Esophagus mucosa (tissue), 1 donor: ENCODE measurements at places on chromosomes 5 and 9. TPM values are rescaled to one million over a fixed set of nuclear protein-coding genes. Genes with fewer than 3 reads are reported as not detected.
A peak's percentile ranks its signal among the peaks of the same experiment; 100 is the strongest.

GRCh38 chr5:147092044-147092443 is 142.8 kb upstream of the STK32A start:
- no peak for ATAC-seq

DNA sequence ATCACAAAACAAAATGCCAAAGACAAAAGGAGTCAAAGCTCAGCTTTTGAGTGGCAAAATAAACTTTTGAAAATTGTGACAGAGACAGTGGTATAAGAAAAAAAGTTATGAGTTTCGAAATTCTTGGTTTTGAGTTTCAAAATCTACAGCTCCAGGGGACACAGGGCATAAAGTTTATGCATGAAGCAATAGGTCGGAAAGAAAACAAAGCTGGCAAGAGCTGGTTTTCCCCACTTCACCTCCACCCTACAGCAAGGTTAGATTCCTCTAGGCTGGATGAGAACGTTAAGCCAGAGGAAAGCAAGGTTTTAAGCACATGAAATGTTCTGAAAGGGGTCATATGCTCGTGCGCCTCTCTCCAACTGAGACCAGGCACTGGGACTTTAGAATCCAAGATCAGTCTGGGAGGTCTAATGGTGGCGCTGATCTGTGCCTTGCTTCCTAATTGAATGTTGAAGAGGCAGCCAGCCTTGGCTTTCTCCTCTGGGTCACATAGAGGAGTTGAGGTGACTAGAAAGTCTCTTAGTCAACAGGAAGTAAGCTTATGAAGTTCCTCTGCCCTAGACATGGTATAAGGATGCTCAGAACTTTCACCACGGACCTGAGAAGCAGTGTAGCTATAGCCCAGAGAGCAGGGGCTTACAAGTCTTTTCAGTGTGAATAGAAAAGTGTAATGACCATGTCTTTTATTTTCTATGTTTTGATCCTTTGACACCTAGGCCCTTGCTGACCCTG is 167.7 kb upstream of the DMAC1 start:
- ATAC-seq: no peak

DNA sequence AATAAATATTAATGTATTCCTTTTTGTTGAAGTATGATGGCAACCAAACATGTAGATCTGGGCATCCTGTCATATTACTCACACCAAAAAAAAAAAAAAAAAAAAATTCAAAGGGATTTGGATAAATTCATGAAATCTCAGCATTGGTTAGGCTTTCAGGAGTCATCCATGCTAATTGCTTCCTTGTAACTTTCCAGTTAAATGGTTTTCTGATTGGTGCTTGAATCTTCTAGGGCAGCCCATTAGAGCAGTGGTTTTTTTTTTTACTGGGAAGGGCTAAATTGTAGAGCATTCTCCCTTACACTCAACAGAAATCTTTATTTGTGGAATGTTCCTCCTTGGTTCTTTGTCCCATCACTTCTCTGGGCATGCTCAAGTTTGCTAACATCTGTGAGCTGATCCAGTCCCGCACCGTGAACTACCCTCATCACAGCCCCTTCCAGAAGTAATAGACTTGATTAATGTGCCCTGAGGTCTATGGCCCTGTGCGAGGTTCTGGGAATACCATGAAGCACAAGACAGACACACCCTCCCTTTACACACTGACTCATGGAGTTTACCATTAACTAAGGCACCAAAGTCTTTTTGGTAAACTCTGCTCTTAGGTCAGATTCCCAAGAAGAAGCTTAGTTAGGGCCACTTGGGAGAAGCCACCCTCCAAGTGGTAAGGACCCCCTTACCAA is 56.0 kb downstream of the RGS3 start:
- ATAC-seq: peak; percentile 63

DNA sequence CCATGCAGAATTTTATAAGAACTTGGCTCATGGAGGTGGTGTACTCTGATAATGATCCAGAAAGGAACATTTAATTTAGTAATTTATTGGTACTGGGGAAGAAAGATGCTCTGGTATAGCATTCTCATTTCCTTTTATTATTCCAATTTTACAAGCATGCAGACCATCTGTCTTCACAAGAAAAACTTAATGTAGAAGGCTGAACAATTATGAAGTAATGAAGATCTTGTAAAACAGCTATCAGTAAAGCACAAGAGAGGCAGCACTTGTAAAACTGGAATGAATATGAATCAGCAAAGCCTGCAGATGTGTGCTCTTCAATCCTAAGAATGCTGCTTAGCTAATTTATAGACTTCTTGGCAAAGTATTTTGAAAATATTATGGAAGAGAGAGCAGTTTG is 300.0 kb downstream of the YTHDC2 start:
- ATAC-seq: no peak

DNA sequence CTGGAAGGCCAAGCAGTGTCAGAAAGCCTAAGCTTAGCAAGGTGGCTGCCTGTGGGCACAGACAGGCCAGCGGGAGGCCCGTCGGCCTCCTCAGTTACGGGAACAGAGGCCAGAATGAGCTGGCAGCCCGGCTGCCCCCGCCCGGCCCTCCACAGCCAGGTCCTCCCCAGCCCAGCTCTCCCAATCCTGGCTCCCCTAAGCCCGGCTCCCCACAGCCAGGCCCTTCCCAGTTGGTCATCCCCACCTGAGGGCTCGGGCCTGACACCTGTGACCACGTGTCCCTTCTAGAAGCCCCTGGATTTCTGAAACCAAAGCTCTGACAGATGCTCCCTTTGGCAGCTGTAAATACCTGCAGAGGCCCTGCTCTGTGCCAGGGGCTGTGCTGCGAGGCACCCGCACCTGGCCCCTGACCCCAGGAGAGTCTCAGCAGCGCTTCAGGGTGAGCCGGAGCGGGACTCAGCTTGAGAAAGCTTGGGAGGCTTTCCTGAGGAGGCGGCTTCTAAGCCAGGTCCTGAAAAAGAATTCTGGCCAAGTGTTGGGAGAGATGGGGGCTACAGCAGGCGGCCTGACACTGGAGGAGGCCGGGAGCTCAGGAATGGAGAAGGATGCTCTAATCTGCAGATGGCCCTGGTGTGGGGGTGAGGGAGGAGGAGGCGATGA is 80.4 kb upstream of the OLFM1 start:
- no peak for ATAC-seq

GRCh38 chr9:96660692-96661248 is 5.7 kb upstream of the PRXL2C start:
- ATAC-seq: no peak

GRCh38 chr9:133763272-133764183 is 25.4 kb upstream of the SARDH start:
- no peak for ATAC-seq

DNA sequence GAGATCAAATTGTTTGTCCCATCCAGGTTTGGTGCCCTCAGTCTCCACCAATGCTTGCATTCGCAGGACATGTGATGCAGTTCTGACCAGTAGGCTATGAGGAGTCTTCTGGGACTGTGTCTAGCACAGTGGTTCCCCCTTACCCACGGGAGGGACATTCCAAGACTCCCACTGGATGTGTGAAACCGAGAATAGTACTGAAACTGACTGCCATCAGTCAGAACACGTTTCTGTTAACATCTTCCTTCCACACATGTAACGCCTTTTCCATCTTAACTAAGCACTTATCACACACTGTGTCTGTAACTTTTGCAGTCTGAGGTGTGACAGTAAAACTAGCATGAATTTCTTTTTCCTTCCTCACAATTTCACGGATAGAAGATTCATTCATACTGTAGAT is 74.7 kb downstream of the PTTG1 start:
- ATAC-seq: no peak

- no peak for ATAC-seq
These were observed 215.7 kb downstream of the FAM114A2 start for GRCh38 chr5:153823036-153823435.

DNA sequence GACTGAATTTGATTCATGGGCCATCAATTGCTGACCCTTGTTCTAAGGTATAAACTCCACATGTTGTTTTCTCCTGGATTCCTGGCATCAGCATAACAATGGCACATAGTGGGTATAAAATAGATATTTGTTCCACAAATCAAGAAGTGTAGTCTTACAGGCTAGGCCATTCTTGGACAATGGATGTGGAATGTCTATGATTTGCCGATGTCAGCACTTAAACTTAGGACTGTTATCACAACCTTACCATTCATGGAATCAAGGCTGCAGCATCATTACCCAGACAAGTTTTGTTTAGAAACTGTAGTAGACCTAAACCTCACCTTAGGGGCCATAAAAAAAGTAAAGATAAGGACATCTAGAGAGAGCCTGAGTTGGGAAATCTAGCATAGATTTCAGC is 680.0 kb downstream of the BRINP1 start:
- no peak for ATAC-seq

DNA sequence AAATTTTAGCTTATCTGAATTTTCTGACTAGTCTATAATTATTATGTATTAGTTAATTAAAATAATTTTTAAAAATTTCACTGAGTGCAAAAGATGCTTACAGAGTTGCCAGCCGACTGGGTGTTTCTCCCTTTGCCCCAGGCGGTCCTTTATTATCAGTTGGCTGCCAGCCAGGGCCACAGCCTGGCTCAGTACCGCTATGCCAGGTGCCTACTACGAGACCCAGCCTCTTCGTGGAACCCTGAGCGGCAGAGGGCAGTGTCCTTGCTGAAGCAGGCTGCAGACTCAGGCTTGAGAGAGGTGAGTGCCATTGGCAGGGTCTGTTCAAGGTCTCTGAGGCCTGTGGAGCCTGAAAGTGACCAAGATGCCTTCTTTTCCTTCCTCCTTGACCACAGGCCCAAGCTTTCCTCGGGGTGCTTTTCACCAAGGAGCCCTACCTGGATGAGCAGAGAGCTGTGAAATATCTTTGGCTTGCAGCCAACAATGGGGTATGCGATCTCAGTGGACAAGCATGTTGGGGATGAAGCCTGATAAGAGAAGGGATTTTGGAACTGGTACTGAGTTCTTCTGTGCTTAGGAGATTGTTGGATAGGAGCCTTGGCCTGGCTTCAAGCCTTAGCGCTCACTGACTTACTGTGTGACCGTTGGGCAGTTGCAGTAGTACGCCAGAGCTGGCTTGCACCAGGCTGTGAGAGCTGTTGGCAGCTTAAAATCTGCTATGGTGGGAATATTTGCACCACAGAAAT is 10.6 kb downstream of the DELE1 start:
- no peak for ATAC-seq

GRCh38 chr9:75592586-75592985 is 297.9 kb upstream of the PCSK5 start:
- ATAC-seq: no peak

SOHLH1 gene
- total RNA-seq: not detected

SLC36A3 gene
- total RNA-seq: not detected

PPIC gene
- total RNA-seq: 44.7 TPM

PDE6A gene
- 0.48 TPM for total RNA-seq

OLFML2A gene
- 12.3 TPM for total RNA-seq
